Stimulated activated CD4-positive, alpha-beta T cell treated with anti-CD3 and anti-CD28 coated beads, Interleukin-4, amount 100 ng/mL, for 1 hour (primary cell): ENCODE measurements at places on chromosomes 5 and 9.

DNA sequence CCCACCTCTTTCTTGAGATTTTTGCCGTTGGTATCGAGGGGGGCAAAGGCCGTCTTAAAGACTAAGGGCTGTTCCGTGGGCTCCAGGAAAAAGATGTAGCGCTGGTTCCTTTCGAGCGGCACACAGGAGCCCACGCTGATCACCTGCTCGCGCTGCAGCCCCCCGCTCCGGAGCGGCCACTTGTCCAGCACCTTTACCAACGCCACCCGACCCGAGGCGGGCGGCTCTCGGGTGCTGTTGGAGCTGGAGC lies 781 bp downstream of the NRG2 start:
- no peak for DNase-seq

GRCh38 chr9:98185611-98186171 lies 6.7 kb downstream of the CORO2A start:
- no peak for DNase-seq

DNA sequence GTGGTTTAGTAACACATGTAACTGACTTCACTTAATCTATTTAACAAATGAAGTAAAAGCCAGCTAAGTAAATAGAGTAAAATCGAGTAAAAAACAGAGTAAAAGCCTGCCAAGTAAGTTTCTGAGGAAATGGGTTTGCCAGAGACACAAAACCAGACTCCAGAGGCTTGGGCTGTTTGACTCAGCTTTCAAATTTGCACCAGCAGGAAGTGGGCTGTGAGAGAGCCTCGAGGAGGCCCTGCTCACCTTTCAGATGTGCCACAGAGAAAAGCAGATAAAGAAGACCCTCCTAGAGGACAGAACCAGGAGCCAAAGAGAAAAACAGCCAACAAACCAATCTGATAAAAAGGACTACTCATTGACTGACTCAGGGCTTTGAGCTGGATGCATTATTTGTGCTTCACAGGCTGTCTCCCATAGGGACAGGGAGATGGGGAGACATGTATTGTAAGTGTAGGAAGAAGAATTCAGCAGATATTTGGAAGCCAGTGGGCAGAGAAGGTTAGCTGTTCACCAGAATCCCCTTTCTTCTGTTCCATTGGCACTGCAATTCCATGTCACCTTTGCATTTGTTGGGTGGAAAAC lies 14.4 kb upstream of the AMACR start:
- DNase-seq: no peak

- DNase-seq: no peak
Observed at GRCh38 chr9:38689678-38690077, 30.3 kb downstream of the FAM240B start.

- DNase-seq: no peak
Observed at GRCh38 chr9:91082731-91083130, 279.0 kb downstream of the AUH start.

DNA sequence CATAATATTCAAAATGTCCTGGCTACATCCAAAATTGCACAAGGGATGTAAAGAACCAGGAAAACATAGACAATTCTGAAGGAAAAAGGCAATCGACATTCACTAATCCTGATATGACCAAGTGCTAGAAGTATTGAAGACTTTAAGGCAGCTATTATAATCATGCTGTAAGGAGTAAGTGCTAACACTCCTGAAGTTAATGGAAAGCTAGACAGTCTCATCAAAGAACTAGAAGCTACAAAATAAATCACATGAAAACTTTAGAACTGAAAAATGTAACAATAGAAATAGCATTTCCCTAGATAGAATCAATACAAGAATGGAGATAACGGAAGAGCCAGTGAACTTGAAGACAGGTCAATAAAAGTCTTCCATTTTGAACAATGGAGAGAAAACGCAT lies 18.5 kb downstream of the FCN1 start:
- DNase-seq: no peak

DNA sequence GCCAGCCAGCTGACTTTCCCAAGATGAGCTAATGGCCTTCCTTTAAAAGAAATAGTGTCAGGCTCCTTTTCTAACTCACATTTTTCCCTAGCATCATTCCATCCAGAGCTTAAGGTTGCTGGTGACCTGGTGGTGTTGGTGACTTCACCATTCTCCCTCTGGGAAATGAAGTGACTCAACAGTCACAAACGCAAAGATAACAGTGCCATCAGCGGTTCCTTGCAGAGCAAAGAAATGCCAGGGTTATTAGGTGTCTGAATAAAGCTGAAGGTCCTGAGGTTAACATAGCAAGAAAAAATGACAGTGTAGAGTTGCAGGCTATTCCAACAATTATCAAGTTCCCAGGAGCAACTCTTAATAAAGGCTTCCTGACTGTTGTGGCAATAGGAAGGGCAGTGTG lies 111.8 kb upstream of the SLC44A1 start:
- DNase-seq: no peak

DNA sequence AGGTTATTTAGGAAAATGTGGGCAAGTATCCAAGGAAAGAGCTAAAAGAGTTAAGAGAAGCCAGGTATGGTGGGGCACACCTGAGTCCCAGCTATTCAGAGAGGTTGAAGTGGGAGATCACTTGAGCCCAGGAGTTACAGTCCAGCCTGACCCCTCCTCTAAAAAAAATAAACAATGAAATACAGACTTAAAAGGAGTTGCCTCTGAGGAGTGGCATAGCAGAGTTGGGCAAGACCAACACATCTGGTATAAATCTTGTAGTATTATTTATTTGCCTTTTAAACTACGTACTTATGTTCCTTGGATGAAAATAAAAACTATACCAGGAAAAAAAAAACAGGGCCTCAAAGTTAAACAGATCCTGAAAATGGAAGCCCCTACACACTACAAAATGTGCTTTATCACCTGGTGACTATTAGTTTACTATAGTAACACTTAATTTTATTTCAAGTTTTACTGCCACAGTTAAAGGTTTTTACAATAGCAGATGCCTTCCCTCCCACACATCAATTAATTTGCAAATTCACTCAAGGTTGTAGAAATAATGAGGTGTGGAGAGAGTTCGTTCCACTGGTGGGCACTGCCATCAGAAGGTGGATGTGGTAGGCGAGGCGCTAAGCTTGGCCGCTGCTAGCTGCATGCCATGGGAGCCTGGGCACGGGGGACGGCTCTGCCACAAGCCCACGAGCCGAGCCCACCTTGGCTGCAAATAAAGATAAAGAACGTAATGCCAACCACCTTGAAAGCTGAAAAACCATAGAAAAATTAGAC lies 48.0 kb downstream of the MED27 start:
- DNase-seq: no peak

- DNase-seq: no peak
Observed at GRCh38 chr5:180116077-180116999, 44.8 kb upstream of the RNF130 start.

- DNase-seq: no peak
Observed at GRCh38 chr5:95050708-95051107, 234.2 kb downstream of the MCTP1 start.

DNA sequence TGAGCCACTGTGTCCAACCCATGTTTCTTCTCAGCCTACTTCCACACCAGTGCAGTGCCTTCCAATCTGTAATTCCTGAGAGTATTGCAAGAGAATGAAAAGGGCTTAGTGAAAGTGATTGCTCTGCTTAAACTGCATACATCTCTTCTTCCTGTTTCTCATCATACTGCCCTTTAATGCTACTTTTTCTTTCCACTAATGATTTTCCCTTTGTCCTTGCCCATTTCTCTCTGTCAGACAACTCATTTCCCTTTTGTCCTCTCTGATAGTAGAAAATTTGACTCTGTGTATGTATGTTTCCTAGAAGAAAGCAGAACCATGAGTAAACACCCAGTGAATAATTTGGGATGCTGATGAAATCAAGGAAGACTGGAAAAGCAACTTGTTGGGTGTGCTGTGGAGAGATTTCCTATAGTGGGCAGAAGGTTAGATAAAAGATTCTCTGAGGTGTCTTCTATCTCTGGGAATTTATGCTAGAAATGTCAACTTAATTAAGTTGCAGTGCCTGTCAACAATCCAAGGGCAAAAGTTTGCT lies 102.2 kb upstream of the CHD1 start:
- DNase-seq: no peak

DNA sequence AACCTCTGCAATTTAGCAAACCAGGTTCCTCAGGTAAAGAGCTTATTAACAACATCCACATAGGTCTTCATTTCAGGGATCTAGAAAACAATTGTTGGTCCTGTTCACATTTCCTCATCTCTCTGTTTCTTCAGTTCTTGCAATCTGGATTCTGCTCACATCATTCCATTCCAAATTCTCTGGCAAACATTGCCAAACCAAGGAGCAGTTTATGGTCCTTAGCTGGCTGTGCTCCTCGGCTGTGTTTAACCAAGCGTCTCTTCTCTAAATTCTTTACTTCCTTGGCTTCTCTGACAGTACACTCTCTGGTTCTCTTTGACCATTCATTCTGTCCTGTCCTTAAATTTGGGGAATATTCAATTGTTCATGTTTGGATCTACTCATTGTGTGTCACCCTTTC lies 65.8 kb upstream of the RANBP3L start:
- DNase-seq: no peak

DNA sequence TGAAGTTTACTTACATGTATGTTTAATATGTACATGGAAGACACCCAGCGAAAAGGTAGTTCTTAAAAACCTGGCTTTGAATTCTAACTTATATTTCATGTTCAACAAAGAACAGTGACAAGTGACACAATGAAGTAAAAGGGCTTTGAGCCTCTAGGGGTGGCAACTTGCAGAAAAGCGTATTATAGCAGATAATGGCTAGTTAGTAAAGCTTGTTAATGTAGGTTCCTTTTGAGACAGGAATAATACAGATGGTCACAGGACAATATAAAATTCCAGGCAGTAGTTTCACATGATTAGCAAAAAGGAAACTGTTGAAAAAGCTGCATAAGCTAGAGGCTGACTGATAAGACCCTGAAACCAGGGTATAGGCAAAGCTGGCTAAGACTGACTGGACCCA lies 132.4 kb upstream of the FTMT start:
- no peak for DNase-seq

DNA sequence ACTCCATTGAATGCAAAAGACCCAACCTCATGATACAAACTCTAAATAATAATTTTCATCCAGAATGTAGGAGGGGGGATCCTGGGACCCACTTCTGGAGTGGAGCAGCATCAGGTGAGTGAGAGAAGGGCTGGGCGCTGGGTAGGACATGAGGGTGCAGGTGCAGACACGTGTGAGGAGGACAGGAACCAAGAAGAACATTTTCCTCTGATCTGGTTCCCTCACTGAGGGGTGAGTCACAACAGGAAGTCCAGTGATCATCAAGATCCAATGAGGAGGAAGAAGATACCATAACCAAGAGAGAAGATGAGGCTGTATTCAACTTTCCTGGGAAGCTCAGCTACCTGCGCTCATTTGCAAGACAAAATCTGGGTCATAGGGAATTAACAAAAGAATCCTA lies 57.4 kb downstream of the SFXN1 start:
- DNase-seq: no peak

DNA sequence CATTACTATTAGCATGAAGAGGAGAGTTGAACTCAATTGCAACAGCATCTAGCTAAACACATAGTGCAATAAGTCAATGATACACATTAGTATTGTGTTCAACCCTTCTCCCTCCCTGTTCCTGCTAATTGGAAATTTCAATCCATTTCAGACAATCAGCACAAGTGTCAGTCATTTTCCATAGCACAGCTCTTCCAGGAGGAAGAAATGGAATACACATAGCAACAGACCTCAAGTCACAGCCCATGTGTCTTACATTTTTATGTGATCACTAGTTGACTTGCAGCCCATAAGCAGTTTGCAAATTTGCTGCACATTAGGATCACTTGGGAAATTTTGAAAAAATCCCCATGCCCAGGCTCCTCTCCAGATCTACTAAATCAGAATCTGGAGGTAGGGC lies 636.9 kb downstream of the TLE4 start:
- no peak for DNase-seq

DNA sequence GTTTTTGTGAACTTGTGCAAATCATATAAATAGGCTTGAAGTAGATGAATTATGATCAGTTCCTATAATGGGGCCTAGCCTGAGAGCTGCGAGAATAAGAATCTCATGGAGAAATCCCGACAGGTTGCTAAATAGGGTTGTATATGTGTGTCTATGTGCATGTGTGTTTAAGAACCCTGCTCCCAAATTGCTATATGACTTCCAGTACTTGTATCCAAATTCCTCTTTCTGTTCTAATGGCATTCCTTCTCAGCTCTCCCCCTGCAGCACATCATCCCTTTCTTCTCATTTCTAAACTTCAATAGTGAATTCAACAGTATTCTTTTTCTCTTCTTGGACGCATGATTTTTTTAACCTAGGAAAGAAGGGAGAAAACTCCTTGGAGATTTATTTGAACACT lies 277.2 kb downstream of the GAS1 start:
- DNase-seq: no peak

GRCh38 chr9:116318468-116319374 lies 165.1 kb downstream of the PAPPA start:
- DNase-seq: no peak

DNA sequence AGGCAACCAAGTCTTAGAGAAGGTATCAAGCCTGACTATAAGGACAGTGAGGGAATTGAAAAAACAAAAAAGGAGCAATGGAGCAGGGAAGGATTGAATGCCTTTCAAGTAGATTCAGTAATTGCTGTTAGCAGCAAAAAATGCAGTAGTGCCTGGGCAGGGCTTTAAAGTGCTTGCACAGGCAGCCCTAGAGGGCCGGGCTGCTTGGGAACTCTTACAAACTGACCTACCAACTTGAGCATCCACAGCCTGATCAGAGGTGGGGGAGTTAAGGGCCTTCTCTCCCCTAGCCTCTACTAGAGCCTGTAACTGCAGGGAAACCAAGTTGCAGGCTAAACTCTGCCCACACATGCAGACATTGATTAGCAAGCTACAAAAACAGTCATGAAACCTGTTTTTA lies 19.4 kb downstream of the FXN start:
- DNase-seq: no peak

- DNase-seq: no peak
Observed at GRCh38 chr5:24633715-24634325, 11.0 kb downstream of the CDH10 start.

GRCh38 chr5:8576178-8576577 lies 707.2 kb downstream of the MTRR start:
- no peak for DNase-seq

DNA sequence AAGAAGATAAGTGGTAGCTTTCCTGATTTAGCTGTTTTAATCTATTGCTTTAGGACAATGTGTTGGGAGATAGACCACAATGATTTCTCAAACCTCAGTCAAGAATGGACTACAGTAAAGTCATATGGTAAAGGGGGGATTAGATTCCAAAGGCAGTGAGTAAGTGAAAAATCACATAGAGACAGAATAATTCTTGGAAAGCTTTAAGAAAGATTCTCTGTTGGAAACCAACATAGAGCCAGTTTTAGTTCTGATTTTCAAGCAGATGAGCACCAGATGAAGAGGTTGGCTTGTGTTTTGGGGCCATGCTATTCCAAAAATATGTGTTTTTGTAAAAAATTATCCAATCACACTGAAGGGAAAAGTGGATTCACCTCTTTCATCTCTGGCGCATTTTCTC lies 256.8 kb upstream of the RPS23 start:
- DNase-seq: no peak

GRCh38 chr5:143793249-143793648 lies 18.7 kb upstream of the HMHB1 start:
- no peak for DNase-seq

DNA sequence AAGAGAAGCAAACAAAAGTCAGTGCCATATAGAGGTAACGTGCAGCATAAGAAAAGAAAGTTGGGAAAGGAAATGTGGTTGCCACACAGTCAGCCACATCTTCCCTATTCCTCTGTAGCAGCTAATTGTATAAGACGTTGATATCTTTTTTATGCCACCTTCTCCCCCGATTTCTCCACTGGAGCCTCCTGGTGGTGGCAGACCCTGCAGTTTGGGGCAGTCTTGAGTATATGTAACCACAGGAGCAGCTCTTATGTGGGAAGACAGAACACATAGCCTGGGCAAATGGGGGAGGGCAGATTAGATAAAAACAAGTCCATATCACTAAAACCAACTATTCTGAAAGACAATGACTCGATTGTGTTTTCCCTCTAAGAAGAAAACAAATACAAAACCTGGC lies 99.7 kb downstream of the PLCXD3 start:
- DNase-seq: no peak
